AG08396 (cell line): ENCODE measurements at places on chromosomes 7 and 10.

GRCh38 chr7:24825381-24825794, 68.1 kb upstream of the GSDME start:
- DNase-seq = no peak

DNA sequence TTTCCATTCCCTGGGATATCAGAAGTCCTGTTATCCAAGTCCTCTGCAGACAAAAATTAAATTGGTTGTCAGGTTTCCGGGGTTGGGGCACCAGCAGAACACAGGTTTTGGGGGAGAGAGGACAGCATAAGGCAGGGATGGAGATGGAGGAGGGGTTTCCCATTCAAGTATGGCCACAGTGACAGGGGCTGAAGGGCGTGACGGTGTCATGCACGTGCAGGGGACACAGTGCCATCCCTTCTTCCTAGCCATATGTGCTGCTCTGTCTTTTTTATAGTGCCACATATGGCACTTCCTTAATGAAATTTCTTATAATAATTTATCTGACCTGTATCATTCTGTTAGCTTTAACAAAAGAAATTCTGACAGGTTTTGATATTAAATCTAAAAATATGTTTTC, 259.2 kb downstream of the PTEN start:
- DNase-seq = no peak

DNA sequence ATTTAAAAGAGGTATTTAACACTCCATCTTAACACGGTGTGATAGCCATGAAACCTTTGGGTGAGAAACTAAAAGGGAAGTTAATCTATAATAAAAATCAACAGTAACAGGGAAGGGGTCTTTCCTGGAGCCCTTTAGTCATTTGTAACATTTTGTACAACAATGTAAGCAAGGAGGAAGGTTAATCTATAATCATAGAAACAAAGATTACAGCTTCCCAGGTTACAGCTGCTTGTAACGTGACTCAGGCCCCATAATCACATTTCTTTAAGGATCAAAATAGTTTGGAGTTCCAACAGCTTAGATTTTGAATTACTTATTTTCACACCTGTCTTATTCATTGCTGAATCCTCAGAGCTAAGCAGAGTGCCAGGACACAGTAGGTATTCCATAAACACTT, 17.9 kb upstream of the CC2D2B start:
- DNase-seq = no peak

DNA sequence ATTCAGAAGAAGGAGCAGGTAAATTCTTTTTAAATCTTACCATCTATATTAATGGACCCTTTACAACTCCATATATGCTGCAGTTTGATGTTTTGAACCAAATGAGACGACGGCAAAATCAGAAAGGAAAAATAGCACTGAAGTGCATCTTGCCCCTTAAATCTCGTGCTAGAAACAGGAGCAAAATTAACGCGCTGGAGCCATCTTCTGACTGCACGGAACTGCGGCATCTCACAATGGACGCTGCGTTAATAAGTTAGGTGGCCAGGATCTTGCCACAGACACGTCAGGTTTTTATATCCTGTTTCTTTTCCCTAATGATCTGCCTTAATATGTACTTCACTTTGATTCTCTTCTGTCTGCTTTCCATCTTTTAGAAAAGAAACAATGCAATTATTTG, 354.5 kb downstream of the TFEC start:
- no peak for DNase-seq

DNA sequence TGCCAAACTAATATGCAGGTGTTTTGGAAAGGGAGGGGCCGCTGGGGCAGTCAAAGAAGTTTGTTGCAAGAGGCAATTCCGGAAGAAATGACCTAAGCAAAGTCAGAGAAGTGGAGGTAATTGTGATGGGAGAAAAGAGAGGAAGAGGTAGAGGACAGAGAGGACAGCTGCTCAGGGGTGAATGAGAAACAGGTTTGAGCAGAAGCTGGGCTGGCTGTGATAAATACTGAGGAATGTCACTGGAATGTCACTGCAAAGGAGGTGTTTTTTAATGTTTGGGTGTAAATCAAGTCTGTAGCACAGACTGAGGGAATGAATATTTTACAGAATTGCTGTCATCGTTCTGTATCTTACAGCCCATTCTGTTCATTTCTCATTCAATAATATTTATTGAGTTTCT, 207.2 kb downstream of the DPP6 start:
- no peak for DNase-seq

GRCh38 chr7:135933509-135934188, 43.5 kb downstream of the MTPN start:
- DNase-seq = no peak

DNA sequence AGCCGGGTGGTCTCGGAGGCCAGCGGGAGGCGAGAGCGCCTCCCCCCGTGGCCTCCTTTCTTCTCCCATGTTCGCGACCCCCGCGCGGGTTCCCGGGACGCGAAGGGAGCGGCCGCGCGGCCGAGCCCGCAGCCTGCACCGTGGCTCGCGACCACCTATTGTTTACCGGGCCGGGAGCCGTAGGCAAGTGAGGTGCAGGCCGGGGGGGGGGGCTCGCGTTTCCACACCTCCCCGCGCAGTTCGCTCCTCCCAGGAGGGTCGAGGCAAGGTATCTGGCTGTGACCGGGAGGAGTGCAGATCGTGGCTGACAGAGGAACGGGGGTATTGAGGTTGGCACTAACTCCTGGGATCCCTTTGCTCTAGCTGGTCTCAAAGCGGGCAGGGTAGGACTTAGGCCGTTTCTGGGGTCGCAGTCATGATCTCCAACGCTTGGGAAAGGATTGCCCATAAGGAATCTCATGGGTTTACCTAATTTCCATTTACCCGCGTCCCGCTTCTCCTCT, 734 bp downstream of the PTPN12 start:
- DNase-seq = peak; percentile 37

DNA sequence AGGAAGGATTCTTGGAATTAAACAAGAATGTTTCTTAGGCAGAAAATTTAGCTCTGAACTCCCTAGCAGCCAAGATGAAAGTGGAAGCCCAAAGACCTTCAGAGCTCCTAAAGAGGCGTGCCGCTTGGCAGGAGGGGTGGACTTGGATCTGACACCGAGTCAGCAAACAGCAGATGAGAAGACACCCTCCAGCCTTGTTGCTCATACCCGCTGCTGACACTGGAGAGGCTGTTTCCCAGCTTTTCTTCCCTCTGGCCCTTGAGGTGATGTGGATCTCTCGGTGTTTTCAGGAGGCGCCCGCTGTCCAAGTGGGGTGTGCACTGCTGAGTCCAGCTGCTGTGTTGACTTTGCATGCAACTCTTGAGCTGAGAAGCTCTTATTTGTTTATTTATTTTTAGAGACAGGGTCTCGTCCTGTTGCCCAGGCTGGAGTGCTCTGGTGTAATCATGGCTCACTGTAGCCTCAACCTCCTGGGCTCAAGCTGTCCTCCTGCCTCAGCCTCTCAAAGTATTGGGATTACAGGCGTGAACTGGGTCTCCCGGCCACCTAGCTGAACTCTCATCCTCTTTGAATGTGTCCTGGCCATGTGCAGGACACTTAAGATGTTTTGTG, 21.5 kb downstream of the SLC18A2 start:
- DNase-seq = no peak

- peak; percentile 8 for DNase-seq
Observed at GRCh38 chr10:63901881-63902280, 380.7 kb downstream of the REEP3 start.

GRCh38 chr7:149875396-149875795, 1.6 kb downstream of the ATP6V0E2 start:
- DNase-seq = no peak

DNA sequence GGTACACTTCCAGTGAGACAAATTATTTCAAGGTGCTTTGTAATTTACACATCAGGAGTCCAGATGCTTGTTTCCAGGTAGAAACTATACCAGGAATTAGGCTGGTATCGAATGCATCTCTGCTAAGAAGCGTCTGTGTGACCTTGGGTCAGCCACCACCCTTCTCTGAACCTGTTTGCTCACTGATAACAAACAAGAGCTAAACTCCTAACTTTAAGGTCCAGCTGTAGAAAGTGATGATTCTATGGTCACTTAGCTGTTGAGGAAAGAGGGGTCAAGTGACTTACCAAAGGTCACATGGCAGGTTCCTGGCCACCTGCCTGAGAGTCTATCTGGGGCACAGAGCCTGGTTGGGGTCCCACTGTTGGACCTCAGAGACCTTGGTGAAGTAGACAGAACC, 95.4 kb downstream of the HIF1AN start:
- no peak for DNase-seq

- DNase-seq = peak; percentile 58
Observed at GRCh38 chr10:76202777-76203176, 771.4 kb downstream of the LRMDA start.

DNA sequence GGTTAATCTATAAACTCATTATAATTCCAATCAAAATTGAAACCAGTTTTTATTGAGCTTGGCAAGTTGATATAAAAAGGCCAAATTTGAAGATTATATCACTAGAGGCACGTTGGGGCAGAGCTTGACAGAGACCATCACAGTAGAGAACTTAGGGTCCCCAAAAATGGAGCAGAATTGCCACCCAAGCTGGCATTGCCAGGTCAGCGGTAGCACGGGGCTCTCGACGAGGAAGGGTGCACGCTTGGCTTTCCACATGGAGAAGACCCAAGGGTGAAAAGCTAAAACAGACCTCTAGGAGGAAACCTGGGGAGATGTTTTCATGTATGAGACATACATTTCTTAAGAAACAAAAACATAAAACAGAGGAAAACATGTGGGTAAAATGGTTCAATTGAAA, 4.3 kb upstream of the JAKMIP3 start:
- no peak for DNase-seq

DNA sequence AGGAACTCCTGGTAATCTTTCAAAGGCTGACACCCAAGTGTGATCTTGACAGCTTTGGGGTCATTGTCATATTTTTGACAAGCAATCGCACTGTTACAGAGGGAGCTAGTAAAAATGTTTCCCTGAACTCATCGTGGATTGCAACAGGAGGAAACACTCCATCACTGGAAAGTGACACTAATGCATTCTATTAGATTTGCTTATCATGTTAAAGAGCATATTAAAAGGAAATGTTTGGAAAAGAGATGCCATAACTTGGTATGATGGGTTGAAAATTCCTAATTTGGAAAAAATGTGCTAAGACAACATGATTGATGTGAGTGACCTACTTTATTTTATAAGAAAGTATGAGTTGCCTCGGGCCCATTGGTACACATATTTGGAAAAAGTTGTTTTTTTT, 22.7 kb upstream of the EMX2 start:
- no peak for DNase-seq
